ENCODE measurements at places on chromosomes 6 and 20.

- no peak for DNase-seq
These were observed 50.8 kb downstream of the CD109 start for GRCh38 chr6:73746787-73747186.

GRCh38 chr20:19626896-19627295, 131.2 kb upstream of the RIN2 start:
- DNase-seq, result no peak

DNA sequence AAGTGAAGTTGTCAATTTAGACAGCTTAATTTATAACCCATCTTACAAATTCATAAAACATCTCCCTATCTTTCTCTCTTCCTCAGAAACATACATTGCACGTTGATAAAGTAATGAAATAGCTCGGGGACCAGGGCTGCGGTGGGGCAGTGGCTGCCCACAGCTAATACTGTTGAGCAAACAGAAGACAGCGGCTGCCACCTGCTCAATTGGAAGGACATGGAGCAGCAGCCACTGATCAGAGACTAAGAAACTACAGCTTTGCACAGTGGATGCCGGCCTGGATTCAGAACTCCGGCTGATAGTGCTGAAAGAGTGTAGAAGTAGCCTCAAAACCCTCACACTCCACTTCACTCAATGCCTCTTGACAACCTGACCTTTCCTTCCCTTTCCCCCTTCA, 157.9 kb upstream of the PDE10A start:
- no peak for DNase-seq

GRCh38 chr20:6606651-6607050, 160.8 kb upstream of the BMP2 start:
- DNase-seq, result no peak

GRCh38 chr6:101614774-101615173, 221.3 kb downstream of the GRIK2 start:
- no peak for DNase-seq

DNA sequence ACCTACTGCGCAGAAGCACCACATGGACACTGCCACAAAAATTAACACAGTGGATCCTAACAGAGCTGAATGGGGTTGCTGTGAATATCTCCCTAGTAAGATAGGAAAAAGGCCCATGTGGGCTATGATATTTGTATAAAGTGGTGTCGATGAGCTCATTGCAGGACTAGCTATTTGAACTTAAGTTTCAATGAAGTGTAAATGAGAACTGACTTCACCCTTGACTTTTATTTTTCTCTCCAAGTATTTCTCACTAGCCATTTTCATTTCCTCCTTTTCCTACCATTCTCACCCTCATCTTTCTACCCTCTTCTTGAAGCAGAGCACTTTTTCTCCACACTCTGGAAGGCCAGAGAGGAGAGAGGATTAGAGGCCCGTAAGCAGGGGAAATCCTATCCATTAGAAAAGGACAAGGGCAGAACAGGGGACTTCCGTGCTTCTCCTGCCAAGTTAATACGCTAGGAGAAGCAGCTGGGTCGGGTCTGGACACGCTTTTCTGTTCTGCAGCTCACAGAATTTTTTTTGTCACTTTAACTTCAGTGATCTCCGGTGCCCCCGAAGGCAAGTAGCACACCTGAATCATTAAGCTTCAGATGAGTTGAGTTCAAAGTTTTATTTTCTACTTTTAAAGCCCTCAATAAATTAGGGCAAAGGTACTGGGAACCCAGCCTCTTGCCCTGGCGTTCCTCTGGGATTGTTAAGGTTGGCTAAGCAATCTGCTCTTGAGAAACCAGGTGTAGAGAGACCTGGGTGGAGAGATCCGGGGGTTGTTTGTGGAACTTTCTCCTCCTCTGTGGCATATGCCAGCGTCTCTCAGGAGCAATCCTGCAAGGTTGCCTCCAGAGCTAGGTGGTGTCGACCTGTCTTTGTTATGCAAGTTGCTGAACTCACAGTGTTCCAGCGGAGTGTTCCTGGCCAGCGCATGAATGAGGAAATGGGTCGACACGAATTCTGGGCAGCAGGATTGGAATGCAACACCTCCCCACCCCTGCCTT, 56.2 kb upstream of the ARID1B start:
- no peak for DNase-seq

GRCh38 chr20:20668639-20669038, 43.8 kb downstream of the RALGAPA2 start:
- no peak for DNase-seq

GRCh38 chr6:169583886-169584541, 117.8 kb downstream of the WDR27 start:
- no peak for DNase-seq

DNA sequence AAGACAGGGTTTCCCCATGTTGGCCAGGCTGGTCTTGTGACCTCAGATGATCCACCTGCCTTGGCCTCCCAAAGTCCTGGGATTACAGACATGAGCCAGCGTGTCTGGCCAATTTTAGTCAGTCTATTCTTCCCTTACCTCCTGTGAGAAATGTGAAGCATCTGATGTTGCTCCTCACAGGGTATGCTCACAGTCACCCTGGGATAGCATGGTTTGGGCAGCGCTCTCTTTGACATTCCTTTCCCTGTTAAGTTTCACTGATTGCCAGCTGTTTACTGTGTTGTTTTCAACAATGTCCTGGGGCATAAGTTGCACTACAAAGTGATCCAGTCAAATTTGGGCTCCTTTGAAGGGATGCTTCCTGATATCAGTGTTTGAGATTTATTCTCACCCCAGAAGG, 13.1 kb downstream of the CDC5L start:
- DNase-seq, result no peak

DNA sequence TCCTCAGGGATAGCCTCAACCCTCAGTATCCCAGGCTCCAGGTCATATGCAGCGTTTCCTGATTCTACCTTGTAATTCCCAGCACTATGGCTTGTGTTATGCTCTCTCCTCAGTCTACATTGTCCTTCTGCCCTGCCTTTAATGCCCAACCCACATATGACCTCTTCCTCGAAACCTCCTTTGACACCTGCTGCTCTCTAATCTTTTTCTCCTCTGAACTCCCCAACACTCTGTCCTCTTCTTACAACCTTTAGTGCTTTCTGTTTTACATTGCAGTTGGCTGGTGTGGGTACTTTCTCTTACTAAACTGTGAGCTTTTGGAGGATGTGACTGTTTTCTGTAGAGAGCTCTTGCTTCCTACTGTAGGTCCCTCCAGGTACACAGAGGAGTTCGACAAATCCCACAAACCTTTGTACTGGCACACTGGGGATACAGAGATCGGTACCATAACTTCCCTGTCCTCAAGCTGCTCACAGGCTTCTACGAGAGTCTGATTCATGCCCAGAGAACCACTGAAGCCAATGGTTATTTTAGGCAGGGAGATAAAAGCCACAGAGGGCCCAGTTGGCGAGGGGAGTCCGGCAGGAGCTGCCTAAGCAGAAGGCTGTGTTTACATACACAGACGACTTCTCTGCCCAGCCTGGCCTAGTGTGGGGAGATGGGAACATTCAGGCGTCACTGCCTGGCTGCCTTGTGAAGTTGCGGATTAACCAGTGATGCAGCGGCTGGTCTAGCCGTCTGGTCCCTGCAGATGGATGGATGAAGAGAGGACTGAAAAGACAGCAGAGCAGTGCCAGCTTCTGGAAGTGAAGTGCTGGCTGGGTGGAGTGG, 8.4 kb upstream of the EPB41L1 start:
- no peak for DNase-seq

DNA sequence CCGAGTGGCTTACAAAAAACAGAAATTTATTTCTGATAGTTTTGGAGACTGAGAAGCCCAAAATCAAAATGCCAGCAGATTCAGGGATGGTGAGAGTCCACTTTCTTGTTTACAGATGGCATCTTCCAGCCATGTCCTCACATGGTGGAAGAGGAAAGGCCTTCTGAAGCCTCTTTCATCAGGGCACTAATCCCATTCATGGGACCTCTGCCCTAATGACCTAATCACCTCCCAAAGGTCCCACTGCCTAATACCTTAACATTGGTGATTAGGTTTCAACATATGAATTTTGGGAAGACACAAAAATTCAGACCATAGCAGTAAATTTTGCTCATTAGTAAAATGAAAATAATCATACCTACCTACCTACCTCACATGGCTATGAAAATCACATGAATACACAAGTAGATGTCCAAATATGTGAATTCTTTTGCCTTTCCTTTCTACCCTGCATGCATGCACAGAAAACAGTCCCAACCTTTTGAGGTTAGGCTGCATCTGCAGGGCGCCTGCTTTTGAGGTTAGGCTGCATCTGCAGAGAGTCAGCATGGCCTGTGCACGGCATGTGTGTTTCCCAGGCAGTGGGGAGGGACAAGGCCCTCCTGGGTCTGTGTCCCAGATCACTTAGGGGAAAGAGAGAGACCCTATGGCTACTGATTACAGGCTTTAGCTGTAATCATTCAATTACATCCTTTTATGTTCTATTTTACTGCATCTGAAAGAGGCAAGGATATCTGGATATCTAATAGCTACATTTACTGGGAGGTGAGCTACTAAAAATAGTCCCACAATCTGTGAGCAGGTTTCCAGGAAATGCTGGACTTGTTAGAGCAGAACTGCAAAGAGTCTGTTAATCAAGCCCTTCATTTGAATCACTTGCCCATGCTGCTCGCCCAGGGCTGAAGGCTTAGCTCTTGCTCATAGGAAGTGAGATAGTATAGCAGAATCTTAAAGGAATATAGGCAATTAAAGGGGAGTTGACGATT, 497.7 kb upstream of the MARCKS start:
- no peak for DNase-seq

GRCh38 chr20:19519466-19519865, 238.6 kb upstream of the RIN2 start:
- DNase-seq, result no peak

DNA sequence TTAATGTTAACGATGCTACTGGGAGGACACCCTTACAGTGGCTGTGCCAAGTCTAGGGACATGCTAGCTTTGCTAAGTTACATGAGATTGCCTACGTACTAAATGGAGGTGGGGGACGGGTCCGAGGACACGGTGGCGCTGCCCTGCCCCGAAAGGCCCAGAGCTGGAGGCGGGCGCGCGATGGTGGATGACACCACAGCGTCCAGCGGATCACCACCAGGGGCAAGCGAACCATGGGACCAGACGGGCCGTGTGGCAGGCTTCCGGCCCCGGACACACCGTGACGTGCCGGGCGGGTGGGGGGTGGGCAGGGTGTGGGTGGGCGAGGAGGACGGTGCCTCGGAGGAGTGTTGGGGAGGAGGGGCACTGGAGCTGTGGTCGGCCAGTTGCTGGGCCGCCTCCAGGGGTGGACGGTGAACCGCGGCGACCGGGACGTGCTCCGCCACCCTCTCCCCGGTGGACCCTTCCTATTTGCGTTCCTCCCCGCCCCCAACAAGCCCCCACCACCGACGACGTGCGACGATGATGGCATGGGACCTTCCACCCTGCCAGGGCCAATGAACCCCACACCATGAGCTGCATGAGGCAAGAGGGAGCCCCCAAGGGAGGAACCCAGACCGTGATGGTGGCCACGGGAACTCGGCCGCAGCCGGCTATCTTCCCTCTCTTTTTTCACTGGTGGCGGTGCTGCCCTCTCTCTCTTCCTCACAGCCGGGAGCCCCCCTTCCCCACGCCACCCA, 773.3 kb upstream of the DEFB115 start:
- no peak for DNase-seq

DNA sequence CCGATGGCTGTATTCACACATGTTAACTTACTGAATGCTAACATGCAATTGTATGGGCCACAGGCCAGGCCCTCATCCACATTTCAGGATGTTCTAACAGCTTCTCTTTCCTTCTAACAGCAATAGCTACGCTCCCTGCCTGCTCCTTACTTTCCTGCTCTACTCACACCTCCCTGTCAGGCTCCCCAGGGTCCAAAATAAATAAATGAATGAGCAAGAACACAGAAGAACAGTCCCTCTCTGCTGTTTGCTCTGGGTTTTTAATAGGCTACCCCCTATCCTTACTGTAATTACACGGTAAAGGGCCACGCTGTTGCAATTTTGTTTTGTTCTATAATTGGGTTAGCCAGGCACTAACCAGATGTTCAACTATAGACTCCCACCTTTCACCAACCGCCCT, 135.6 kb downstream of the GMDS start:
- DNase-seq, result no peak

Data from activated T-cell treated with anti-CD3 and anti-CD28 coated beads for 1 hour (primary cell).